ENCODE measurements at places on chromosomes 13 and 19.
A peak's percentile ranks its signal among the peaks of the same experiment; 100 is the strongest.

DNA sequence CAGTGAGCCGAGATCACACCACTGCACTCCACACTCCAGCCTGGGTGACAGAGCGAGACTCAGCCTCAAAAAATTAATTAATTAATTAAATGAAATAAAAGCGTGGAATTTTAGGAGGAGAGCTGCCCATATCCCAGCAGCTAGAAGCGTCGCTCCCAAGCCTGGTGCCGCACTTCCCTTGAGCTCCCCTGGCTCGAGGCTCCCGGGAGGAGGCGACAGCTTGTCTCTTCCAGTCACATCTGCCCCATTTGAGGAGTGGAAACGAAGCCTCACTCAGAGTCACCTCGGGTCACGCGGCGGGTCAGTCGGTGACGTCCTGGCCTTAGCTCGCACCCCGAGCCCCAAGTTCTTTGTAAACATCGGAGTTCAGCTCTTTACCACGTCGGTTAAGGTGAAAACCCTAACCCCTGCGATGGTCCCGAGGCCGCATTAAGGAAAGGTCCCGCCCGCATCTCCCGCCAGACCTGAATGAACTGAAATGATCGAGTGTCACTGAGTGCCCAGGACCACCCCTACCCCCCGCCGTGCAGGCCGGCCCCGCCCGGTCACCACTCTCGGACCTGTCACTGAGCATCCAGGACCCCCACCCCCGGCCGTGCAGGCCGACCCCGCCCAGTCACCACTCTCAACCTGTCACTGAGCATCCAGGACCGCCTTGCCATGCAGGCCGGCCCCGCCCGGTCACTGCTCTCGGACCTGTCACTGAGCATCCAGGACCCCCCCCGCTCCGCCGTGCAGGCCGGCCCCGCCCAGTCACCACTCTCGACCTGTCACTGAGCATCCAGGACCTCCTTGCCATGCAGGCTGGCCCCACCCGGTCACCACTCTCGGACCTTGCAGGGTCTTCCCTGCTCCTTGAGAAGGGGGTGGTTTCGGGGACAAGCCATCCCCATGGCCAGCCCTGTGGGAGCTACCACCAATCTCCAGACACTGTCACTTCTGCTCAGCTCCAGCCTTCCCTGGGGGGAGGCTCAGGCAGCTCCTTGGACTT lies 176.9 kb downstream of the KDM4B start:
- no peak for DNase-seq

- DNase-seq, result no peak
Measured at GRCh38 chr13:75264611-75265010, 217.4 kb downstream of the TBC1D4 start.

- DNase-seq, result no peak
Measured at GRCh38 chr13:43411211-43411610, 375.6 kb downstream of the ENOX1 start.

DNA sequence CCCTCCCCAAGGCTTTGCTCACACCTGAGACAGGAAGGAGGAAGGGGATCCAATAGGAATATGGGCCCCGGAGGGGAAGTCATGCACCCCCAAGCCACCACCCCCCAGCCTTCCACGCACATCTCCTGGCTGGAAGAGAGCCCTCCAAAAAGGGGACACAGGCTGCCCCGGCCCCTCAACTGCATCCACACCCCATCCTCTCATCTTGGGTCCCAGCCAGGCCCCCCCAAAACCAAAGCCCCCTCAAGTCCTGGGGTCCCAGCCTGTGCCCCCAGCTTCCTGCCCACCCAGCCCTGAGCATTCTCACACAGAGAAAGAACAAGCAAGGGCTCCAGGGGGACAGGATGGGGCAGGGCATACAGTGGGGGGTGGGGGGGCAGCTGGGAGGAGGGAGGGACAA lies 12.1 kb downstream of the SMIM24 start:
- no peak for DNase-seq

- peak; percentile 56 for DNase-seq
Measured at GRCh38 chr19:14401468-14402195, 17.5 kb downstream of the DDX39A start.

- DNase-seq, result no peak
Measured at GRCh38 chr19:14443632-14444216, 10.6 kb downstream of the PKN1 start.

GRCh38 chr13:32632343-32632909 lies 46.2 kb downstream of the PDS5B start:
- DNase-seq, result no peak

DNA sequence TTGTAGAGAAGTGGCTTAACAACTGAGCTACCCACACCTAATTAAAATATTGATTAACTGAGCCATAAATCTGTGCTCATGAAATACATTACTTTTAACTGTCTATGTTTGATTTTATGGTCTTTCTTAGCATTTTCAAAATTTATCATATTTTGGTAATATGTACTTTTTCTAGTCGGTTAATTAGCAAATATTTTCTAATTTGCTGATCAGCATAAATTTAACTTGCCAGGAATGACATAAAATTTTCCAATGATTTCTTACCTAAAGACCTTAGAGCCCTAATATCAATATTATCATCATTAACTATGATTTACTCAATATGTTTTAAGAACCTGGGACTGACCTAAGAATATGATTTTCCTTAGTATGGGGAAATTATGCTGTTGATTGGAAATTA lies 19.9 kb upstream of the COG6 start:
- DNase-seq, result no peak

- no peak for DNase-seq
Measured at GRCh38 chr19:34678421-34678820, 943 bp downstream of the ZNF302 start.

GRCh38 chr13:62512194-62513141 lies 1096.8 kb upstream of the PCDH20 start:
- DNase-seq, result no peak

- DNase-seq, result no peak
Measured at GRCh38 chr13:91664039-91664438, 265.6 kb downstream of the GPC5 start.

GRCh38 chr19:42203700-42204099 lies 13.8 kb downstream of the DEDD2 start:
- no peak for DNase-seq

GRCh38 chr13:113666329-113666670 lies 719 bp upstream of the GRK1 start:
- no peak for DNase-seq

- DNase-seq, result no peak
Measured at GRCh38 chr13:106350208-106350607, 185.3 kb downstream of the EFNB2 start.

- DNase-seq, result no peak
Measured at GRCh38 chr13:112487127-112487517, 100.8 kb downstream of the TUBGCP3 start.

- no peak for DNase-seq
Measured at GRCh38 chr13:79749984-79750551, 269.1 kb downstream of the NDFIP2 start.

DNA sequence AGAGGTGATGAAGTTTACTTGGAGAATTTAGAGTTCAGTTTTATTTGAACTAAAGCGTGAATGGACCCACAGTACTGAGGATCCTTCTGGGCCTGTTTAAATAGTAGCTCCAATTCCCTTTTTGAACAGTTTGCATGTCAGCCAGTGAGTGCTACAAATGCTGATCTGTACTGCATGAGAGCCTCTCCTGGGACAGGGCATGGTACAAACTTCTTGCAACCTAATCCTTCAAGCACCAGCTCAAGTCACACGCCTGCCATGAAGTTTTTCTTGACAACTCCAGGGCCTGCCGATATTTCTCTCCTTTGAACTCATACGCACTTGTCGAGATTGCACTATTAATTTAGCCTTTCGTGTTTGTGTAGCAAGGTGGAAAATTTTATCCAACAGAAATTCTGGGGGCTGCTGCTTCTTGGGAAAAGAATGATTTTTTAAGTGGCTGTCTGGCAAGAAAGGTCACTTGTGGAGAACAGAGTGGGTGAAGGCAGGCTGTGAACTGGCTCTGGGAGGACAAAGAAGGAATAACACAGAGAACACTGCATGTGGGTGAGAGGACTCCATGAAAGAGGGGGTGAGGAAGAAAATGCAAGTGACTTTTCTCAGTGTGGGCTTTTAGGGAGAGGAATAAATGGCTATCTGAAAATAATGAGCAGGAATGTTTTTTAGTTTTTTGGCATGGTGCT lies 192.5 kb downstream of the NDFIP2 start:
- DNase-seq, result no peak

- no peak for DNase-seq
Measured at GRCh38 chr13:60944863-60945262, 470.8 kb downstream of the PCDH20 start.

- no peak for DNase-seq
Measured at GRCh38 chr13:113901231-113901630, 37.4 kb upstream of the GAS6 start.

DNA sequence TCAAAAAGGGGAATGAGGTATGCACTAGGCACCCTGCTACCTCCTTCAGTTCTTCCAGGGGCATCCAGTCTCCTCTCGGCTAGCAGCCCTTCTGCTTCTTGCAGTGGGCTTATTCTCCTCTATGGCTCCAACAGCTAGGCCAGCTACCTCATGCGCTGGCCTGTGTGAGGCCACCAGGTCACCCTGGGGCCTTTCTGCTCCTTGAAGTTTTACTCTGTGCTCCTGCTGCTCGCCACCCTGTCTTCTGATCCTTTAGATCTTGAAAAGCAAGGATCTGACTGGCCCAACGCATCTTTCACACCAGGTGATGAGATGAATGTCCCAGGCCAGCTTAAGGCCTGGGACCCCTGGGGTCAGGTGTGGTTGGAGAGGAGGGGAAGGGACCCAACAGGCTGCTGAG lies 66.2 kb downstream of the RUBCNL start:
- no peak for DNase-seq

DNA sequence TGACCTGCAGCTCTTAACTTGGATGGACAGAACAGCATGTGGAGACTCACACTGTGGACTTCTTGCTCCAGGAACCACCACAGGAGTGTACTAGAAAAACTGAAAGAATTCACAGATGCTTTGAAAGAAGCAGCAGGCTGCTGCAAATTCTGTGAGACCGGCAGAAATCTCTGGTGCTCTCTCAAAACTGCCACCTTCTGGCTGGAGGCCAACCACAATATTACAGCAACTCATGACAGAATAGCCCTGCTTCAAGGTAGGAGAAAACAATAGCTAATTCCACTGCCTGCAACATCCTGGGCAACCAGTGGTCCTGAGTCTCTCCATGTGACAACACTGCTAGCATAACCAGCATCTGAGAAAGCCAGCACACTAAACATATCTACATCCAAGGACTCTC lies 26.9 kb downstream of the CDK8 start:
- DNase-seq, result no peak

GRCh38 chr13:58376775-58377174 lies 745.2 kb downstream of the PCDH17 start:
- no peak for DNase-seq

DNA sequence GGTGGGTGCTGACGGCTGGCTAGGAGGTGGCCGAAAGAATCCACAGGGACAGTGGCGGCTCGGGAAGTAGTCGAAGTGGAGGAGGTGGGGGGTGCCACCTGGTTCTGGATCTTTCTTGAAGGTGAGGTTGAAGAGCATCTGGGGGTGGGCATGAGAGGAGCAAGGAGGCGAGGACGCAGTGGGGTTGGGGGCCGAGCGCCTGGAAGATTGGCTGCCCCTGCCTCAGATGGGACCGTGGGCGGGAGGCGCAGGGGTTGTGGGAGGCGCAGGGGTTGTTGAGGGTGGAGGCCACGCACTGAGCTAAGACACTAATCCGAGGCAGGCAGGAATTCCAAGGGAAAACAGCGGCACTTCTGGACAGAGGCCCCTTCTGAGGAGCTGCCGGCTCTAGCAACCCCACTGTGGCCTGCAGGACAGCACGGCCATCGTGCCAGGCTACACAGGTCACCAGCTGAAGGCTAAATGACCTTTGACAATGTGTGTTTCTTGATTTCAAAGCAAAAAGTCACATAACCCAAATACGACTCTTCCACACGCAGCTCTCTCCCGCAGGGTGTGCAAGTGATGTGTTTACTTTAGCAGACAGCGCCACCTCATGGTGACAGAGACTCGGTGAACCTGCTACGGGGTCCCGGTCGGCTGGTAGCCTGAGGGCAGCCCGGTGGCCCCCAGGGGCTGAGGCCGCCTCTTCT lies 44.1 kb upstream of the RANBP3 start:
- DNase-seq, result peak; percentile 80

DNA sequence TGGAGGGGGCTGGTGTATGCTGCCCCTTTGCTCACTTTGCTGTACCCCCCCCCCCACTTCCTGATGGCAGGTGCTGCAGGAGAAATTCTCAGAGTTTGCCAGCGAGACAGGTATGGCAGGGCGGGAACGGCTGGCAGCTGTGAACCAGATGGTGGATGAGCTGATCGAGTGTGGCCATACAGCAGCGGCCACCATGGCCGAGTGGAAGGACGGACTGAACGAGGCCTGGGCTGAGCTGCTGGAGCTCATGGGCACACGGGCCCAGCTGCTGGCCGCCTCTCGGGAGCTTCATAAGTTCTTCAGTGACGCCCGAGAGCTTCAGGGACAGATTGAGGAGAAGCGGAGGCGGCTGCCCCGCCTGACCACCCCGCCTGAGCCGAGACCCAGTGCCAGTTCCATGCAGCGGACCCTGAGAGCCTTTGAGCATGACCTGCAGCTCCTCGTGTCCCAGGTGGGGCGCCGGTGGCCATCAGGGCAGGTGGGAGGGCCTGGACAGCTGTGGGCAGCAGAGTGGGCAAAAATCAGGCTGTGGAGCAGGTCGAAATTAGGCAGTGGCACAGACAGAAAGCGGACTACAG lies 19.6 kb upstream of the SHKBP1 start:
- no peak for DNase-seq

DNA sequence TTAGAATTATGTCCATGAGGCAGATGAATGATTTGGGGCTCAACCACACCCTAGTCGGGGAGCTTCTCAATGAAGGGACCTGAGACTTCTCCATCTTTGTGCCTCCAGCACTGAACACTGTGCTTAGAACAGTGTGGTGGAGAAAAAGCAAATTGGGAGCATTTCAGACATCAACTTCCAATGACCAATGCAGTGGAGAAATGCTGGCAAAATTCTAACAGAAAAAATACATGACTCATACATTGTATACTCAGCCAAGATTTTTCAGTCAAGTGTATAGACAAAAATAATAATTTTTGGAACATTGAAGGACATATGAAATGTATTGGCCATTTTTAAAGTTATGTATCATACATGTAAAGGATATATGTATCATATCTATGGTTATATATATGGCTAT lies 134.7 kb downstream of the FGF14 start:
- no peak for DNase-seq

- DNase-seq, result peak; percentile 46
Measured at GRCh38 chr13:99051768-99052455, 74.0 kb upstream of the DOCK9 start.

DNA sequence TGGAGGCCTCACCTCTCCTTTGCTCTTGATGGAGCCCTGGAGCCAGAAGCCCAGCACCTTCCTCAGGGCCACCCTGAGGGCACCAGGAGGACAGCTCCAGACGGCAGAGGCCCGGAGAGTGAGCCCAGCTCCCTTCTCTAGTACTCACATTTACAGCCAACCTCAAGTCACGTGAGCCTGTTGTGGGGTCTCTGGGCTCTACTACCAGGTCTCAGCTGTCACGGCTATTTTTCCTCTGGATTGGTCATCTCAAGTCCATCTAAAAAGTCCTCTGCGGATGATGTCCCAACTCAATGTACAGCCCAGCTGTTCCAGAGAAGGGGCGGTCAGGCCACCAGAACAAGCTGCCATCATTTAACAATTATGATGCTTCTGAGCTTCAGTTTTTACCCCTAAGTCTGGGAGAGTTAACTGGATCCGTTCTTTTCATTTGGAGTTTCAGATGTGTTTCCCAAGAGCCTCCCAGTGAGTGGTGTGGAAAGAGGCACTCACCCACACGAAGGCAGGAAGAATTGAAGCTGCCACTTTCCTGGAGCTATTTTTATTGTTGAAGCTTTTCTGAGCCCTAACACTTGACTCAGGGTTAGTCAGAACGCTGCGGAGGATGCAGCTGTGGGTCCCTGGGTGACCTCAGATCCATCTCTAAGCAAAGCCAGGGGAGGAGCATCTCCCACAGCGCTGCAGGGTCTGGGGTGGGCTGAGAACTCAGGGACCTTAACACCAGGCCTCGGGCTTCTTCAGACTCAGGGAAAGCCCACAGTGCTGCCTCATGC lies 143.5 kb upstream of the UBL3 start:
- DNase-seq, result no peak
